A673 (cell line): ENCODE measurements at places on chromosomes 11 and 22.

DNA sequence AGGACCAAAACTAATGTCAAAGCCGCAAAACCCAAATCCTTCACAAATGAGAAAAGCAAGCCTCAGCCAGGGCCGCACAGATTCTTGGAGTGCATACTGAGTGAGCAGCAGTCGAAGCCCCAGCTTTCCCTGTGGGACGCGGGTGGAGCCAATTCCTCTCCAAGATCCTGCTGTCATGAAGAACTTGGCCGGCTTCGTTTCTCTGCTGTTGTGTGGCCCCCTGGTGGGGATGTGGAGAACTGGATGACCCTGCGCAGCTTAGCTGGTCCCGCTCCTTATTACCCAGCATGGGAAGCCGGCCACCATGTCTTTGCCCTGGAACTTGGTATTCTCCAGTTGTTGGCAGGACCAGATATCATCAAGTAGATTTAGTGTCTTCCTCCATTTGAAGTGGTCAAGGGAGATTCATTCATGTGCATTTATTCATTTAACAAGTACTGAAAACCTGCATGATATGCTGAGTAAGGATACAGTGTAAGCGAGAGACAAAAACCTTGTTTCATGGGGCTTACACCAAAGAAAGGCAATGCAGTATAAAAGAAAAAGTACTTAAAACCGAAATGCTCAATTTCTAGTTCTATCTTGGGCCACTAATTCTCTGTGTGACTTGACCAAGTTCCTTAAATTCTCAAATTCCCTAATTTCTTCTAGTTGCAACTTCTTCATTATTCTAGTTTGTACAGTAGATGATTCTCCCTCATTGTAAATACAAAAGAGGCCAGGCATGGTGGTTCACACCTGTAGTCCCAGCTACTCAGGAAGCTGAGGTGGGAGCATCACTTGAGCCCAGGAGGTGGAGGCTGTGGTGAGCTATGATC lies 56.7 kb upstream of the CRTAM start:
- DNase-seq = peak; percentile 95

GRCh38 chr11:36155770-36156160 lies 133.5 kb downstream of the COMMD9 start:
- peak; percentile 75 for DNase-seq

- no peak for DNase-seq
Observed at GRCh38 chr11:6567371-6567745, 36.1 kb downstream of the RRP8 start.

DNA sequence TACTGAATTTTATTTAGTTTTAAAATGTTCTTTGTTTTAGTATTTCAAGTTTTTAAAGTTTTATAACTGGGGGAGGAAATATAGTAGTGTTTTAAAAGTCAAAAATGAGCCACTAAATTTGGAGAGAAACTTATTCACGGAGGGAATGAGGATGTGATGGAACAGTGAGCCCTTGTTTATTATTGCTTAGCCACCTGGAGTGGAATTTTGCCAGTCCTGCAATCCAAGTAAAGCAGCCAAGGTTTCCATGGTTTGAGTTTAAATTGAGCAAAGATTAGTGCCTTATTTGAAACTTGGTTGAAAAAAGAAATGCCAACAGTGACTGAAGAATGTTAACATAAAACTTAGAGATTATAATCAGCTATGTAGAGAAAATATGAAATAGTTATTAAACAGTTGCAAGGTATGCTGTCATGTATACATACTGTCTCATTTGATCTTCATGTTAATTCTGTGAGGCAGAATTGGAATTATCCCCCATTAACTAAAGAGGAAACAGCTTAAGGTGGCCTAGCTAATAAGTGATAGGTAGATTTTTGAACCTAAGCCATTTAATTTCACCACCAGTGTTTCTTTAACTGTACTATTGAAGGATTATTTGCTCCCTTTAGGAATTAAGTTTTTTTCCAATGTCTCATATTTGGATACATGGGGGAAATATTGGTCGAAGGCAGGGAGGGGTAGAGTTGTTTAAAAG lies 36.4 kb downstream of the SWAP70 start:
- DNase-seq = no peak

DNA sequence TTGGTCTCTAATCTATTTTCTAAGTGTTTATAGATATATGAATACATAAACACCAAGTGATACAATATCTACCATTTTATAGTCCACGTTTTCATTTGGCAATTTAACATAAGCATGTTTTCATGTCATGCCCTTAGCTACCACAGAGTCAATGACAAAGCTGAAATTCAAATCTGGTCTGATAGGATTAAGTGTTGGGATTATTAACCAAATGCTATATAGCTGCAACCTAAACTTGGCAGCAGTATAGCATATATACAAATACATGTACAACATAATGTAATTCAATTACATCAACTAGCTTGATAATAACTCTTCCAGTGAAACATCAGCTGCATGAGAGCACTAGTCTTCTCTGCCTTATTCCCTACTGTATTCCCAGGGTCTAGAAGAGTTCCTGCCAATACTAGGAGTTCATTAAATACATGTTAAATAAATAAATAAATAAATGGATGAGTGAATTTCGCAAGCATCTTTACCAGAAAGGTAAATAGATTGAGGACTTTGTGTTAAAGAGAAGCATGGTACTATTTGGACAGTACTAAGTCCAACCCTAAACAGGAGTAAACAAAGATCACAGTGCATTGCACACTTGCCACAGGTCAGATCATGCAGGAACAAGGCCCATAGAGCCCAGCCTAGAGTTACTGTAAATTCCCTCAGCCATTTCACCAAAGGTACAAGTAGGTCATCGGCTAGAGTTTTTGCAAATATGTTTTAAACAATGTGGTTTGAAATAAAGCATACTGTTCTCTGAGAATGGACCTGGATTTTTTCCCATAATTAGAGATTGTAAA lies 12.8 kb downstream of the SAA4 start:
- no peak for DNase-seq

- no peak for DNase-seq
Observed at GRCh38 chr11:97359016-97359415, 969.2 kb downstream of the JRKL start.

DNA sequence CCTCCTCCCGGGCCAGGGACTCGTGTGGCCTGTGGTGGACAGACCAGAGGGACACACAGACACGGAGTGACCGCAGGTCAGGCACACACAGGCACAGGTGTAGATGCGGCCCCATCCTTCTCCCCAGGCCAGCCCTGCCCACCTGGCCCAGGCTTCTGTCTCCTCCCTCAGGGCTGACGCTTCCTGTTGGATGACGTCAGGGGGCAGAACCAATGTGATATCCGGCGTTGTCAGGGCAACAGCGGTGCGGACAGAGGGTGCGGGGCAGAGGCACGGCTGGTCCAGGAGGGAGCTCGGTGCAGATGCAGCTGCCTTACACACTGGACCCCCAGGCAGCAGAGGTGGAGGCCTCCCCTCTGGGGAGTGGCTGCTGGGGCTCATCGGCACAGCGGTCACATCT lies 2.9 kb upstream of the TUBGCP6 start:
- DNase-seq = peak; percentile 76
